ENCODE measurements at places on chromosomes 1 and 21.

DNA sequence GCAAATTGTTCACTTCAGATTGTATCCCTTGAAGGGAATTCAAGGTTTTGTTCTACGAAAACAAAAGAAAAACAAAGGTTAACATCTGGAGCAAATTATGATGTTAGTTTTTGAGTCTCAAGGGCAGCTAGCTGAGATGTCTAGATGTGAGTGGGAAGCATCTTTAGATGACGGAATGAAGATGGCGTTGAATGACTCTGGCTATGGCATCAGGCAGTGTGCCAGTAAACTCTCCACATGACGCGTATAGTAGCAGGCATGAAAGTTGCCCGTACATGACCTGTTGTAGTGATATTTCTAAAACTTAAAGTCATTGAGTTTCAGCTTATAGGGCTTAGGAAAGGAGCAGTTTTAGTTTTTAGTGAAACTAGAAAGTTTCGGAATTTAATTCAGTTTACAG is 12.3 kb upstream of the SDC3 start:
- no peak for DNase-seq

GRCh38 chr1:58585166-58585565 is 8.1 kb upstream of the TACSTD2 start:
- peak; percentile 87 for DNase-seq

GRCh38 chr1:154529308-154529707 is 27.1 kb upstream of the SHE start:
- no peak for DNase-seq

DNA sequence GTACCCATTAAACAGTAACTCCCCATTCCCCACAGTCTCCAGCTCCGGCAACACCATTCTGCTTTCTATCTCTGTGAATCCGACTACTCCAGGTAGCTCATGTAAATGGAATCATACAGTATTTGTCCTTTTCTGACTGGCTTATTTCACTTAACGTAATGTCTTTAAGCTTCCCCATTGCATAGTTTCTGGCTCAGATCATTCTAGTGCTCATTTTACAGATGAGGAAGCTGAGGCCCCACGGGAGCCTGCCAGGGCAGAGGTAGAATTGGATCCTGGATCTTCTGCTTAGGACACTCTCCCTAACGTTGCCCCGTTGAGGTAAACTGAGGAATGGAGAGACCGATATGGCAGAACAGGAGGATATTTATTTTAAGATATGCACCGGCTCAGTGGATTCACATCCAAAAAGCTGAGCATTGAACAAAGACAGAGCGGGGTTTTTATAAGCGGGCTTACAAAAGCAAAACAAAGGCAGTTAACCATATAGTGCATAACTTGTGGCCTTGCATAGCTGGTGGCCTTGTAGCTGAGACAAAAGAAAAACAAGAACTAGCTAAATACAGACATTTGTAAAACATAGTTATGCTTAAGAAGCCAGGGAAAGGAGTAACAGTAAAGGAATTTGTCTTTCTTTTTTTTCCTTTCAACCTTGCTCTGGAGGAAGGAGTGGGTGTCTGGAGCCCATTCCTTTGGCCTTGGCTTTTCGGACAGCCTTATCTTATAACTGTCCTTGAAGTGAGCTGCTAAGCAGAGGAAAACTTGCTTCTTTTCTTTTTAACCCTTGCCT is 15.3 kb upstream of the KLHDC8A start:
- no peak for DNase-seq

- no peak for DNase-seq
Observed at GRCh38 chr1:173903827-173904531, 13.1 kb downstream of the SERPINC1 start.
